ENCODE measurements at places on chromosomes 3 and 15.

DNA sequence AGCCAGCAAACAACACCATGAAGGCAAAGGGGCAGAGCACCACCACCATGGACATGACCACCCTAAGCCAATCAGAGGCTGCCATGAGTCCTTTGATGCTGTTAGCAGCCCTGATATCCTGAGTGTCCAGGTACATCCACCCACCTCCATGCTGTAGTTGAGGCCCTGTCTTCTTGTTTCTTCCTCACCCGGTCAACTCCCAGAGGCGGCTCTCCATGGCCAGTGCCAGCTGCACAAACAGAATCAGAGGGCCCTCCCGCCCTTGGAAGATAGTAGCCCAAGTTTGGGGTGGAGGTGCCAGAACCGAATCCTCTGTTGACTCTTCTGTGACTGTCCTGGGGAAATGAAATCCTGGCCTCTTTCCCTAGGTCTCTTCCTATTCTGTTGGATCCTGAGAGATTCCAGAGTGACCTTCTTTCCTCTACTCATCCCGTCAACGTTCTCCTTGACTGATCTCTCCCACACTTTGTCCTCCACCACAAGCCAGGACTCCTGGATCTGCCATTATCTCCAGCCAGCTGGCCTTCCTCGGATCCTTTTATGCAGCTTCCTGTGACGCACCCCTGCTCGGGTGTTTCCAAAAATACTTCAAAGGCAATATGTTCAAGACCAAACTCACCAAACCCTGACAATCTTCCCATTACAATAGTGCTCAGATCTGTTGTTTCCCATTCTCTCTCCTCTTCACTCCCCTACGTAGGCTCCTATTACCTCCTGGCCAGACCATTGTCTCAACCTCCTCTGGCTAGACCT lies 45.4 kb upstream of the DLG1 start:
- DNase-seq, result no peak

- no peak for DNase-seq
Measured at GRCh38 chr15:56797720-56798275, 64.5 kb upstream of the ZNF280D start.

GRCh38 chr3:16171009-16171408 lies 3.5 kb upstream of the GALNT15 start:
- DNase-seq, result no peak

GRCh38 chr3:146709969-146710368 lies 104.8 kb upstream of the PLSCR5 start:
- no peak for DNase-seq

DNA sequence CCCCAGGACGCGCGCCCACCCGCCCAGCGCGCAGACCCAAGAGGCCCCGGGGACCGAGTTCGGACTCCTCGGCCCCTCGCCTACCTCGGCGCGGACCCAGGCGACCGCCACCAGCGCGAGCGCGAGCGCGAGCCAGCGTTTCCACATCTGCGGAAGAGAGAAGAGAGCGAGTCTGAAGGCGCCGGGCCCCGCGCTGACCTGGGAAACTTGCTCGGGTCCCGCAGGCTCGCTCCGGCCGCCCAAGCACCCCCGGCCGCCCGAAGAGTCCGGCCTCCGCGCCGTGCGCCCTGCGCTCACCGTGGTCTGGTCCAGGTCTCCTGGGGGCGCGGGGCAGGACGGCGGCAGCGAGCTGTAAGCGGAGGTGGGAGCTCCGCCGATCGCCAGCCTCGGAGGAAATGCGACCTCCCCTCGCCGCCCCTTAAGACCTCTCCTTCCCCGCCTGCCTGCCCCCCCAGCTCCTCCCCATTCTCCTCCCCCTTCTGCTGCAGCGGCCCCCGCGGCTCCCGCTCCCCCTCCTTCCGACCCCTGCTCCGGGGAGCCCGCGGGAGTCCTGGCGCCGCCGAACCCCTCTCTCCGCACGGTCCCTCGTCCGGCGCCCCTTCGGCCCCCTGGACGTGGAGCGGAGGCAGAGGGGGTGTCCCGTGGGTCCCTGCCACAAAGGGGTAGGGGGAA lies at the start of gene FSTL1:
Gene FSTL1 (minus strand): TSS at position 393 of the 672 bp plus-strand sequence. CDS start 246 bp downstream, at position 147.
- DNase-seq, result no peak

GRCh38 chr3:30502051-30502741 lies 104.2 kb upstream of the TGFBR2 start:
- peak; percentile 11 for DNase-seq

GRCh38 chr15:81182756-81183438 lies 13.8 kb upstream of the IL16 start:
- no peak for DNase-seq

DNA sequence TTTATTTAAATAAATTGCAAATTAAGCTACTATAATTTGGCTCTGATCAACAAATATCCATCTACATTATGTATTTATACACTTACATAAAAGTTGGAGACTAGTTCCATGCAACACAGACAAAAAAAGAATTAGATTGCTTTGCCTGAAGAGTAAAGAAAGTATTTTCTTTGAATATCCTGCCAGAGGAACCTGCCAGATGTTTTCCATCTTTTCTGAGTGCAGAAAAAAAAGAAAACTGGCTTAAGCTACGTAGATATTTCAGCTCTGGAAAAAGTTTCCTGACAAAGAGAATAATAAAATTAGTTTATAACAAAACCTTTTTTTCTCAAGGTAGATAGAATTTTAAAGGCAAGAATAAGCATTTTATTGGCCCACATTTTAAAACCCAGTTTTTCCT lies 607.5 kb upstream of the NAALADL2 start:
- no peak for DNase-seq

- DNase-seq, result no peak
Measured at GRCh38 chr15:87949151-87949574, 307.4 kb downstream of the NTRK3 start.

Measured in NCI-H2029 treated with DMSO at 0.1 percent for 48 hours (cell line).